ENCODE measurements at places on chromosomes 3 and 15.

GRCh38 chr15:89103481-89104171, 15.4 kb downstream of the ABHD2 start:
- no peak for DNase-seq

GRCh38 chr3:59777667-59778077, 727.8 kb upstream of the CFAP20DC start:
- DNase-seq = no peak

GRCh38 chr3:3783696-3784095, 15.5 kb upstream of the LRRN1 start:
- DNase-seq = no peak

- no peak for DNase-seq
Measured at GRCh38 chr3:71076361-71077002, 507.0 kb downstream of the FOXP1 start.

GRCh38 chr3:88957711-88958439, 149.5 kb upstream of the EPHA3 start:
- DNase-seq = no peak

GRCh38 chr3:27557411-27557810, 73.2 kb upstream of the SLC4A7 start:
- no peak for DNase-seq

DNA sequence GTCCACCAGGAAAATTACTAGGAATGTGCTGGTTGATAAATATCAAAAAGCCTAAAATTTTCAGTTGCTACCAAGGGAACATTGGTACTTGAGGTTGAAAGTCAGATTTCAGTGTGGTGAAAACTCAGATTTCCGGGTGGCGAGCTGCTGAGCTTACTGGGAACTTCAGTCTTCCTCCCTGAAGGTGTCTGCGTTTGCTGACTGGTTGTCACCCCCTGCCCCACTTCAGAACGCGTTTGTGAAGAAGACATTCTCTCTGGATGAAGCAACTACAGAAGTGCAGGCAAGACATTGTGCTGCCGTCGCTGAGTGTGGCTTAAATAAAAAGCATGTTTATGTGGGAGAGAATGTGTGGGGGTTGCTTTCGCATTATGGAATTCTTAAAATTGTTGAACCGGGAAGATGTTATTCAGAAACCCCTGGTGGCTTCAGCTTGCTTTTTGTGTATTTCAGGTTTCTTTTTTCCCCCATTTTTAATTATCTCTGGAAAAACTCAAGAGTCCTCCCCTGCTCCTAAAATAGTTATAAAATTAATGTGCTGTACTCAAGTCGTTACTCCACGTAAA, 7.1 kb downstream of the FAM81A start:
- DNase-seq = no peak

Measured in mesenteric fat pad (tissue), 1 donor.